Hypothalamus (tissue), 51 donors: ENCODE measurements at places on chromosomes 11 and 22.

- no peak for DNase-seq
Observed at GRCh38 chr22:47888817-47889216, 1126.4 kb downstream of the TBC1D22A start.

DNA sequence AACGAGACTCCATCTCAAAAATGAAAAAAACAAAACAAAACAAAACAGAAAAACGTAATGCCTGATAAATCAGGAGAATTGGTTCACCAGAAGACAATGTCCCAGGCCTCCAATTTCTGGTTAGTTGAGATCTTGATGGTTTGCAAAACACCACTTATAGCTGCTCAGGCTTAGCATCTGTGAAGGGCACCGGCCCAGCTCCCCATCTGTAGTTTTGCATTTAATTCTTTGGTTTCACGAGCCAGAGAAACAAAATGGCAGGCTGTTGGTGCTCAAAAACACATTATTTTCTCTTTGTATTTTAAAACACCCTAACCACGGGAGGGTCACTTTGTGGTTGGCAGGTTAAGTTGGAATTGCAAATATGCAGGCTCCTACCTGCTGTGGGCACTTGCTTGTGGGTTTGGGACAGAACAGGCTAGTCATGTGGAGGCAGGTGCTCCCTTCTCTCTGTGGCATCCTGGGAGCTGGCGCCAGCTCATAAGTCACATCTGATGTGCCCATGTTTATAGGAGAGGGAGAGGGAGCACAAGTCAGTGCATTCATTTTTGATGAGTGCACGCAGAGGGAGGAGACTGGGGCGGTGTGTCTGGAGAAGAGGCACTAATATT lies 145.9 kb downstream of the CEP164 start:
- DNase-seq: no peak

DNA sequence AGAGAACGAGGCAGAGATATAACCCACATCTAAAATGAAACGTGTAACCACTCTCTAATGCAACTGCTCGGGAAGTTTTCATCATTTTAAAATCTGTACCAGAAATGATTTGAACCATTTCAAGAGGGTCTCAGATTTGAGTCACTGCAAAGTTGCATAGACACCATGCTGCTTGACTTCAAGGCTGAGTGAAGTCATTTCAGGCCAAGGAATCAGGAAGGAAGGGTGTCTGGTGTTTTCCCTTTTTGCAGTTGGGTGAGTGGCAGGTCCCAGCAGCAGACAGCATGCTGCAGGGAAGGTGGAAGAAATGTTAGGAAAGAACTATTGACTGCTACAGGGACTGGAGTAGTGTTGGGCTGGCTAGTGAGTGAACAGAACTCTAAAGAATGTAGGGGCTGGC lies 16.5 kb downstream of the TANGO2 start:
- no peak for DNase-seq

GRCh38 chr11:107840129-107840484 lies 18.5 kb downstream of the SLC35F2 start:
- no peak for DNase-seq

- no peak for DNase-seq
Observed at GRCh38 chr22:42758931-42759629, 38.4 kb upstream of the A4GALT start.
